ENCODE measurements at places on chromosomes 4 and X.

- DNase-seq = no peak
Measured at GRCh38 chr4:87863486-87863885, 30.7 kb downstream of the MEPE start.

DNA sequence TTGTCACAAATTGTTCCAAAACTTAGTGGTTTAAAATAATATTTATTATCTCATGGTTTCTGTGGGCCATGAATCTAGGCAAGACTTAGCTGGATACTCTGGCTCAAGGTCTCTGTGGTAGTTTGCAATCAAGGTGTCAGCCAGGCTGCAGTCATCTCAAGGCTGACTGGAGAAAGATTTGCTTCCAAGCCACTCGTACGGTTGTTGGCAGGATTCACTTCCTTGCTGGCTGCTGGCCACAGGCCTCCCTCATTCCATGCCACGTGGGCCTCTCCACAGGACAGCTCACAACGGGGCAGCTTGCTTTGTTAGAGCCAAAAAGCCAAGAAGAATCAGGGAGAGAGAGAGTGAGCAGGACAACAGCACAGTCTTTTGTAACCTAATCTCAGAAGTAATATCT, 101.4 kb downstream of the WWC2 start:
- peak; percentile 92 for DNase-seq

GRCh38 chr4:78803983-78804382, 27.8 kb downstream of the BMP2K start:
- DNase-seq = no peak

GRCh38 chrX:3415011-3415410, 68.6 kb upstream of the MXRA5 start:
- peak; percentile 0 for DNase-seq

DNA sequence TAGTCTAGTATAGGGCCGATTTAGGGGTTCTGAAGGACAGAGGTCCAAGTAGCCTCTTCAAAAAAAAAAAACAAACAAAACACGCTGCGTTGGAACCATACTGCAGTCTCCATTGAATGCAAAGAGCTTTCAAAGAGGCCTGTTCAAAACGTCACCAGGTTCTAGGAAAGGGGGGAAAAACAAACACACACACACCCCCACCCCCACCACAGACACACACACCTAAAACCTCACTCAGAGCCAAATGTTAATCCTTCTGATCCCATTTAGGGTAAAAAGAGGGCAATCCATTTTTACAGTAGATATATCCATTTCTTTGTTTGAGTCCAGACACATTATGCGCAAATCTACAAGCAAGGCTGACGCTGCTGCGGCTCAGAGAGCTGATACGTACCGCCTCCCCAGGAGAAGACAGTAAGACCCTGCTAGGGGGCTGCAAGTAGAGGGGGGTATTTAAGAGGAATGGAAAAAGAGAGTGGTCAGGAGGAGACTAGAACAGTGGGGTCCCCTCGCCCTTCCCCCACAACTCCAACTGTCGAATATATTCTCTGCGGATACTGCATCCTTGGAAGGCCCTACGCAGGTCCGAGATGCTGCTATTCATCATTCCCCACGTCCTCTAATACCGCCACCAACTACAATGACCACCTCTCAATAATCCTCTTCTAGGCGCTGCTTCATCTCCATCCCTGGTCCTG, 1.3 kb downstream of the NKRF start:
- no peak for DNase-seq

Measured in HFFc6 (cell line).